Pancreas (tissue), 10 donors: ENCODE measurements at places on chromosomes 13 and 19.

DNA sequence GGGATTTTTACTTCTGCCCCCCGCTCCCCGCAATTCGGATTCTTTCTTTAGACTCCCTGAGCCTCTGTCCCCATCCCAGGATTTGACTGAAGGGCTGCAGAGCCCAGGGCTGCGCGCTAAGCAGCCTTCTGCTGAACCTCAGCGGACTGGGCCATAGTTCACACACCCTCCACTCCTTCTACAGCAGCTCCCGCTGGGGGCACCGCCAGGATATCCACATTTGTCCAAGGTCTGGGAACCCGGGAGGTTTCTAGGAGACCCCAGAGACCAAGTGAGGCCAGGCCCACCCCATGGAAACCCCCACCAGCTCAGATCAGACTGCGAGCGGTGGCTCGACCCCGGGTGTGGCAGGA lies 463.3 kb downstream of the ITGBL1 start:
- DNase-seq: no peak

DNA sequence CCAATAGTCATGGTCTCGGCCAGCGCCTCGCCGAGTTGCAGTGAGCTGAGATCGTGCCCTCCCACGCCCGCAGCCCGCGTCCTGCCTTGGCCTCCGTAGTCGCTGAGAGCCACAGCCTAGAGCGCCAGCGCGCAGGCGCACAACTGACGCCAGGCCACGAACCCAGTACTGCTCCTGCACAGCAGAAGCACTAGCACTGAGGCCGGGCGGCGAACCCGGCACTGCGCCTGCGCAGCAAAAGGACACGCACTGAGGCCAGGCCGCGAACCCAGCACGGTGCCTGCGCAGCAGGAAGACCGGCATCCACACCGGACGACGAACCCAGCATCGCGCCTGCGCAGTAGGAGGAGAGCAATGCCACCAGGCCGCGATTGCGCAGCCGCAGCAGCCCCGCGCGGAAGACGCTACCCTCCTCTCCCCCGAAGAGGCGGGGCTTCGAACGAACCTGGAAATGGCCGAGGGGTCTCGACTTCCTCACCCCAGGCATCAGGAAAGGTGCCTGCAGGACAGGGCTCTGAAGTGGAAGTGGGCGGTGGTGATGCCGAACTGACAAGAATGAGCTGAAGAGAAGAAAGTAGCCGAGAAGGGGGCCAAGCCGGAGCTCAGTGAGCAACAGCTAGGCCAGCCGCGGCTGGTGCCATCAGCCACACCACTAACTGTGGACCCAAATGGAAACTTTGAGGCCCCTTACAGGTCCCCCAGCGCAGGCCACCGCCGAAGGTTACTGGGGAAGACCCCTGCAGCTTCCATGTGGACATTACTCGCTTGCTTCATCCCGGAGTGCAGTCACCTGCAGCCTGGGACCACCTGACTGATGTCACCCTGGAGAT lies 7.5 kb downstream of the F10 start:
- DNase-seq: no peak

GRCh38 chr13:90427322-90428272 lies 919.9 kb upstream of the MIR17HG start:
- peak; percentile 35 for DNase-seq

GRCh38 chr19:38721496-38721895 lies 22.8 kb downstream of the CAPN12 start:
- no peak for DNase-seq

- DNase-seq: no peak
Measured at GRCh38 chr19:5234412-5234811, 106.2 kb downstream of the PTPRS start.

GRCh38 chr13:37319031-37319443 lies 213.6 kb upstream of the CSNK1A1L start:
- DNase-seq: no peak

DNA sequence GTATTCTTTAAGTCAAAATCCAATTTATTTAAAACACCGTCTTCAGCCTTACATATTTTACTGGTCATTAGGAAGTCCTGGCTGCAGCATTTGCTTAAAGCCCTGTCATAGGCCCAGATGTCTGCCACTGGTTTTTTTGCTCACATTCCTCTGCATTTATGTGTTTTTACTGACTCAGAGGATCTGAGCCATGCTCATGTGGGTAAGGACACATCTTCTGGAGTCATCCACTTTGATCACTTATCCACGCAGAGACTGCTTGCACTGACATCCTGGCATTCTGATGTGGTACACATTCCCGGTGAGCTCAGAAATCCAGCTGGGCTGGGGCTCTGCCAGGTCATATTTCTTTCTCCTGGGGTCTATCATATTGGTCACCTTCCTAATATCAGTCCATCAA lies 531.7 kb upstream of the ARGLU1 start:
- DNase-seq: no peak

DNA sequence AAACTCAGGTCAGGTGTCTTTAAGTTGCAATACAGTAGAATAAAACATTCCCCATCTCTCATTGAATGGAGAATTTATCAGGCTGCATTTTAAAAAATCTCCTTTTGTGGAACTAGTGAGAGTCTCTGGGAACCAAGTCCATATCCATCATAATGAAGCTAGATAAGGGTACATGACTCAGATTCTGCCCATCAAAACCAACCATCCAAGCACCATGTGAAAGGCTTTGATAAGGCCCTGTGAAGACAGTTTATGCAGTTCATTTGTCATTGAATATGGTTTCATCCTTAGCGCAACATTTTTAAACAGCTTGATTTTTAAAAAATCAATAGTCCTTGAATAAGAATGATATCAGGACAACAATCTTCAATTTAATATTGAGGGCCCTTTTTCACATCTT lies 56.3 kb upstream of the DIAPH3 start:
- no peak for DNase-seq

DNA sequence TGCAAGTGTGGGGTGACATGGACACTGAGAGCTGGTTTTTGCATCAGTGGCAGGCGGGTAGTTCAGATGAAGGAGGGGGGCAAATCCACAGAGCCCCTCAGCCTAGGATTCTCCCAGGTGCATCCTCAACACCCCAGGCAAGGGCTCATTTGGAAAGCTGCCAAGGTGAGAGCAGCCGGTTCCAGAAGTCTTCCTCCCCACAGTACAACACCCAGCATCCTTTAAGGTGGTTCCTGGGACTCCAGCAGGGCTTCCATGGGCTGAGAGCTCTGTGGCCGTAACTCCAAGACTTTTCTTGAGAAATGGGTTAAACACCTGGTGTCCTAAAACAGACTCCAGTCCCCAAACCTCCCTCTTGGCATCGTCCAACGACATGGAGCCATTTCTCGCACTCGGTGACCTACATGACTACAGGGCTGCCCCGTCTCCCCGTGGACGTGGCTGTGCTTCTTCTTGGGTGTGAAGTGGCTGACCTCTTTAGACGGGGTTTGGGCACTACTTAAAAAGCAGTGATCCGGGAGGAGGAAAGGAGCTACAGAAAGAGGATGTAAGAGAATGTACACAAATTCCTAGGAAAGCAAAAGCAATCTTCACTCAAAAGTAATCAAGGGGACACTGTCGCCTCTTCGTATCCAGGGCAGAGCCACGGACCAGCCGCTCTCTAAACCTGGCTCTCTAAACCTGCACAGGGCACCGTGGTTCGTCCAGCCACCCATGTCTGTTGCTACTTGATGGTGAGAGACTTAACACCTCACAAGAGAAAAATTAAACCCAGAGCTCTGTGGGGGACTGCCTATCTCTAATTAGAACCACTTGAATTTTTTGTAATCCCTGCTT lies 25.5 kb downstream of the RANBP3 start:
- DNase-seq: no peak

GRCh38 chr19:41587838-41588210 lies 11.9 kb downstream of the CEACAM21 start:
- DNase-seq: no peak

DNA sequence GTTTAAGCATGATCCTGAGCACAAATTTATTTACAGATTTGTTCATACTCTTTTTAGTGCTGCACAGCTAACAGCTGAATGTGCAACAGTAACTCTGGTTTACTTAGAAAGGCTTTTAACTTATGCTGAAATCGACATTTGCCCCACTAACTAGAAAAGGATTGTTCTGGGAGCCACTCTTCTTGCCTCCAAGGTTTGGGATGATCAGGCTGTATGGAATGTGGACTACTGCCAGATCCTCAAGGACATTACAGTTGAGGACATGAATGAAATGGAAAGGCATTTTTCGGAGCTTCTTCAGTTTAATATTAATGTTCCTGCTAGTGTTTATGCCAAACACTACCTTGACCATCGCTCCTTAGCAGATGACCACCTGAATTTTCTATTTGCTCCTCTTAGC lies 16.0 kb downstream of the ZNF100 start:
- DNase-seq: no peak

- no peak for DNase-seq
Measured at GRCh38 chr13:41148419-41149283, 16.0 kb upstream of the KBTBD6 start.

DNA sequence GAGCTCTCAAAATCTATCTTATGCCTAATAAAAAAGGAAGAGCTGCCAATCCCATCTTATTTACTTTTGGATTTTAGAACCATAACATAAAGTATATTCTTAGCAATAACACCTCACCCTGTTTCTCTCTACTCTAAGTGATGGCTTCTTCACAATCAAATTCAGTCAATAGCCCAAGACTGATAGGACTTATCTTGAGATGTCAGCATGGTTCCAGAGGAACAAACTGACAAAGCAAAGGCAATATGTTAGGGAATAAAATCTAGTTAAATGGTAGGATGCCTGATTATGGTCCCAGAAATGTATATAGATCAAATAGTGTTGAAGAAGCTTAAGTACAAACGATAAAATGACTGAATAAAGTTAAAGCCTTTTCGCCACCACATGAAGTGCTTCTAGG lies 36.3 kb downstream of the DACH1 start:
- no peak for DNase-seq

DNA sequence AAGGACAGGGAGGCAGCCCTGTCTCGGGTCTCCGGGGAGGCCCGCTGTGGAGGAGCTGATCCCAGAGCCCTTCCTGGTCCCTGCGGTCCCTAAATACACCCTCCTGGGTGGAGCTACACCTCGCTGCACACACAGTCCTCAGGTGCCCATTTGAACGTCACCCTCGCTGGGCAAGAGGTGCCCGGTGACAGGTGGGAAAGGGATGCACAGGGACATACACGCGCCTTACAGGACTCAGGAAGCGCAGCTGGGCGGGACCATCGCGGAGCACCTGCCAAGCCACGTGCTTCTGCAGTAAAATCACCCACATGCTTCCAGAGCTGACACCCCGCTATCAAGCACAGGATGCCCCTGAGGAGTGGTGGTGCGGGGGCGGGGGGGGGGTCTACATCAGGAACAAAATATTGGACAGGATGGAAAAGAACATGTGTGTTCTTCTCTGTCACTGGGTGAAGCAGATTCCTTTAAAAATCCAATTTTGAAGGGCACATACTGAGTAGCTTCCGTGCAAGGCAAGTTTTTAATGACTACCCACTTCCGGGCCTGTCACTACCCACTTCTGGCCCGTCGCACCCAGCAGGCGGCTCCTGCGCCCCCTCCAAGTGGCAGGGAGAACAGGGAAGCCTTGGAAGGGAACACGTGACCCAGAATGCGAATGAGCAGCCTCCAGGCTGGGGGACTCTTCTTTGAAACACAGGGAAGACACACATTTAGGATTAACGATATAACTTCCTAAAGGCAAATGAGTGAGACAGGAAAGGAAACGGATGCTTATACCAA lies 78.9 kb downstream of the COL4A1 start:
- DNase-seq: no peak

- DNase-seq: no peak
Measured at GRCh38 chr13:51180853-51181511, 41.2 kb upstream of the FAM124A start.

GRCh38 chr13:69202996-69203395 lies 904.6 kb upstream of the ATXN8OS start:
- no peak for DNase-seq

DNA sequence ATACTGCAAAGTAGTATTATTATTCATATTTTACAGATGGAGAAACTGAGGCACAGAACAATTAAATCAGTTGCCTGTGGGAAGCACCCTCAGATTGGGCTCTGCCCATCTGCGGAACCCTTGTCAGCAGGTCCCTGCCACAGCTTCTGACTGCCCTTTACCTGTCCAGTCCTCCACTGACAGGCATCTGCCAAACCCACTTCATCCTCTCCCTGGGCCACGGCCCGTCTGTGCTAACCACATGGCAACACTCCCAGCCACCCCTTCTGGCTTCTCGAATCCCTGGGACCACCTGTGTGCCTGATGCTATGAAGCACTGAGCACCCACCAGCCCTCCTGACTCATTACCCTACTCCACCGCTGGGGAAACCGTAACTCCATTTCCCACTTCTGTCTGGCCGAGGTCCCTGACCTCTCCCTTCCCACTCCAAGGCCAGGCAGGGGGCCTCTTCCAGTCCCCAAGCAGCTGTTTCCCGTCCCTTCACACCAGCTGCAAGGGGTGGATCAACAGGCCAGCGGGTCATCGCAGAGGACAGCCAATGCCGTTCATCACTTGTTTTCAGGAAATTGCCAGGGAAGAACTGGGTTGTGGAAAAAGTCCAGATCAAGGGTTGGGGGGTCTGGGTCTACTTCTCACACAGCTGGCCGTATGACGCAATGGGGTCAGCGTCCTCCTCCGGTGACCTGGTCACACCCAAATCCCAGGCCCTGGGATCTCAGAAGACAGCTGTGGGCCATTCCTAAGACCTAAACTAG lies 2.5 kb downstream of the KANK3 start:
- no peak for DNase-seq

DNA sequence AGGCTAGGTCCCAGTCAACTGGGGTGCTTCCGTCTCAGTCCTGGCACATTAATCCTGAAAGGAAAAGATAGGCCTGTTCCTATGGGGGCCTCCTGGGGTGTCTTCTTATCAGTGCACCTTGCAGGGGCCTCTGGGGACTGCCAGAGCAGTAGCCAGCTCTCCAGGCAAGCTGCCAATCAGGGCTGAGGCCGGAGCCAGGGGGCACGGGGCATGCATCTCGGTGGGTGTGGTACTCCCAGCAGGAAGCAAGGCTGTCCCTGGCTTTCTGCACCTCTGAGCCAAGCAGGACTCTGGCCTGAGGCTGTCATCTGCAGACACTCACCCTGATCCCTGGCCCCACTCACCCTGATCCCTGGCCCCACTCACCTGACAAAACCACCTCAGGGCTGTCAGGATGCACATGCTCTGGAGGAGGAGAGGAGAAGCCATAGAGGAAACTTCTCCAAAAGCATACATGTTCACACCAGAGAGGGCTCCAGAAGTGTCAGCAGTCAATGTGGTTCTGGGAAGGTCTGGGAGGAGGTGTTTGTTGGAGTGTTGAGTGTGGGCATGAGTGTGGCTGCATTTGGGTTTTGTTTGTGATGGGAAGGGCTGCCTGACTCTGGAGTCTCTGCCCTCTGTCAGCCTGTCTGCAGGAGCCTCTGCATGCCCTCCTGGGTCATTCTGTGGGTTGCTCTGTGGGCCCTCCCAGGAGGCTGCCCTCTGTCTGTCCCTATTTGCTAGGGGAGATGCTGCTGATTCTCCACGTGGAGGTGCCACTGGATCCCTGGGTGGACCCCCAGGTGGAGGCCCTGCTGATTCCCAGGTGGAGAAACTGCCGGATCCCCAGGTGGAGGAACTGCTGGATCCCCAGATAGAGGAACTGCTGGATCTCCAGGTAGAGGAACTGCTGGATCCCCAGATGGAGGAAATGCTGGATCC lies 22.7 kb upstream of the KCTD15 start:
- DNase-seq: no peak
